Natural killer cell treated with Interleukin-12 subunit alpha and Interleukin-12 subunit beta and Interleukin-15 and Interleukin-18, amount 100 ng/mL, for 72 hours (primary cell): ENCODE measurements at places on chromosomes 3 and 15. TPM values are rescaled to one million over a fixed set of nuclear protein-coding genes. Genes with fewer than 3 reads are reported as not detected.

GRCh38 chr3:14439501-14440167 lies 37.2 kb downstream of the SLC6A6 start:
- DNase-seq: no peak

GRCh38 chr15:68018797-68019444 lies 35.2 kb upstream of the PIAS1 start:
- DNase-seq: no peak

- no peak for DNase-seq
Observed at GRCh38 chr15:95958382-95958781, 372.1 kb upstream of the NR2F2 start.

- DNase-seq: no peak
Observed at GRCh38 chr3:186965141-186965879, 35.0 kb downstream of the ST6GAL1 start.

The RLBP1 gene
- 0.48 TPM for total RNA-seq
